ENCODE measurements at places on chromosomes 2 and 18. TPM values are rescaled to one million over a fixed set of nuclear protein-coding genes. Genes with fewer than 3 reads are reported as not detected.

The TSPYL6 gene
- not detected for total RNA-seq

The MOCOS gene
- total RNA-seq: 0.10 TPM

DNA sequence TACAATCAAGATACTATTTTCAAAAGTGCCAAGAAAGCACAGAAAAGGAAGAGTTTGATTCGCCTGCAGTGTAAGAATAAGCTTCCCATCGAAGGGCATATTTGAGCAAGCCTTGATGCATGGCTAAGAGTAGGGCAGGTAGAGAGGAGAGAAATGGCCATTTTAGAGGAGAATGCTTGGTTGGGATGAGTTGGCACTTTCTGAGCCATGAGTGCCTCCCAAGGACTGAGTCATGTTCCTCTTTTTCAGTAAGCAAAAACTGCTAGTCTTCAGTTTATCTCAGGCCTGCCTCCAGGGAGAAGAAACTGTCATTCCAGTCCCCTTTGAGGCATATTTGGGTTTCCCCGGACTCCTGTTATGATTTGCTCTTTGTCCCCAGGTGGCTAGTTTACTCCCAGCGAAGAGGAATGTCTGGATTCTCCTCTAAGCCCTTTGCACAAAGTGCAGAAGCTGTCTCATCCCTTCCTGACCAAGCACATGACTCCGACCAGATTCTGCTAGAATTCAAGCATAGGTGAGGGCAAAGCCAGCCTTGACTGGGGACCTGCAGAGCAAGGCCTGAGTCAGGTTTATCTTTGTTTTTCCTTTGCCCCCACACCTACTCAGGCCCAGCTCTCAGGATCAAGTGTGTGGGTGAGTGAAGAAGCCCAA is 115.2 kb downstream of the TTC32 start:
- DNase-seq: no peak

GRCh38 chr2:103264058-103264768 is 502.4 kb downstream of the TMEM182 start:
- DNase-seq: no peak
